ENCODE measurements at places on chromosomes 7 and 10. TPM values are rescaled to one million over a fixed set of nuclear protein-coding genes. Genes with fewer than 3 reads are reported as not detected.

The MSS51 gene
- 3.8 TPM for total RNA-seq

GRCh38 chr7:18913106-18913505 is 204.3 kb downstream of the TWIST1 start:
- no peak overlapping the region for H3K27ac ChIP-seq
- H3K27me3 ChIP-seq: no peaks in the 10 kb centered on the region
- no peaks in the 10 kb centered on the region for H3K4me1 ChIP-seq
- H3K36me3 ChIP-seq: no peaks in the 10 kb centered on the region

DNA sequence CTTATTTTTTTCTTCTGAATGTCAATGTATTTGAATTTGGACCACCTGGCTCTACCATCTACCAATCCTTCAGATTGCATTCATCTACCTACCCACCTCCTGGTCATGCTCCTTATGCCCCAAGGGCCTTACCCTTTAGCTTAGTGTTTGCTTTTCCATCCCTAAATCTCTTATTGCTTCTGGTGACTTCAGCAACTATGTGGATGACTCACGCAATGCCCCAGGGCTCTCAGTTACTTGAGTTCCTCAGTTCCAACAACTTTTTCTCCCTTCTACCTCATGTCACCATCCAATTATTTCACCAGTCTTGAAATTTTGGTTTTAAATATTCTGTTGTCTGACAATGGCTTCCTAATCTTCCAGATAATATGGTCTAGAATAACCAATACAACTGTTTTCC is 118.9 kb downstream of the CFAP58 start:
- no peaks in the 10 kb centered on the region for H3K27me3 ChIP-seq
- H3K27ac ChIP-seq: no peak overlapping the region
- no peaks in the 10 kb centered on the region for H3K36me3 ChIP-seq
- no peak for DNase-seq
- no peaks in the 10 kb centered on the region for H3K4me1 ChIP-seq
- H3K4me3 ChIP-seq: no peak overlapping the region

DNA sequence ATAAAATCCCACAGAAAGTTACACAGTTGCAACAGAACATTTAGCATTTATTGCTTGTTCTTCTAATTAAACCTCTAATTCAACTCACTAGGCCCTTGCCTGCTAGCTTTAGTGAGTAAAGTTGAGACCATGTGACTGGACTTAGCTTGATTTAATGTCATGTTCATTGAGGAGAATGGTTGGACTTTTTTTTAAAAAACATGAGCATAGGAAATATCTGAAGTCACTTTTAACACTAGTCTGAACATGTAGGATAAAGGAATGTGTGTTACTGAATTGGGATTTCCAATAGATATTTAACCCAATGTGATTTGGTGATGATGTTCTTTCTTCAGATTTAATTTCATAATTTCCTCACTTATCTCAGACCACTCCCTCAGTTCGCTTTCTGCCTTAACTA is 24.6 kb upstream of the GLCCI1 start:
- H3K27ac ChIP-seq: peak overlapping the region; percentile 84
- peaks cover 7% of the 10 kb centered on the region for H3K4me1 ChIP-seq
- H3K36me3 ChIP-seq: no peaks in the 10 kb centered on the region

- no peak overlapping the region for H3K4me3 ChIP-seq
- H3K4me1 ChIP-seq: no peaks in the 10 kb centered on the region
- no peaks in the 10 kb centered on the region for H3K27me3 ChIP-seq
- no peaks in the 10 kb centered on the region for H3K36me3 ChIP-seq
Measured at GRCh38 chr10:78934532-78934898, 134.3 kb upstream of the ZMIZ1 start.

The LIPF gene
- total RNA-seq: not detected

DNA sequence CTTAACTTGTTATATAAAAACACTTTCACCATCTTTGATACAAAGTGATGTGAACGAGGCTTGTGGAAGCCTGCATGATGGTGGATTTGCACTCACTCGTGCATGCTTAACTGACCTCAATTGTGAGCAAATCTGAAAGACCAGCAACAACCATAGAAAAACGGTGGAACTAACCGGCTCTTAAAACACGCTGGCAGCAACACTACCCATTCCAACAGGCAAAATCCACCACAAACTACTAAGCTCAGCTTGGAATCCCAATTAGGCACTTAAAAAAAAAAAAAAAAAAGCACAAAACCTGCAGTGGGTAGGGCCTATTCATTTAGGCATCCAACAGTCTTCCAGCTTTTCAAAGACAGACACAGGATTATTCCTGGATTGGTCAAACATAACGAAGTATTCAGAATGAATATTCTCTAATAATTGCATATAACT is 1.8 kb downstream of the GDI2 start:
- no peaks in the 10 kb centered on the region for H3K27me3 ChIP-seq
- peak overlapping the region; percentile 34 for H3K27ac ChIP-seq
- no peak overlapping the region for H3K4me3 ChIP-seq
- peaks cover 5% of the 10 kb centered on the region for H3K36me3 ChIP-seq
- DNase-seq: no peak

The RGS10 gene
- 155 TPM for total RNA-seq

GRCh38 chr7:93715234-93715633 is 140.7 kb upstream of the CALCR start:
- no peaks in the 10 kb centered on the region for H3K36me3 ChIP-seq
- no peaks in the 10 kb centered on the region for H3K27me3 ChIP-seq
- no peak overlapping the region for H3K4me3 ChIP-seq
- no peak overlapping the region for H3K27ac ChIP-seq

The PAPOLB gene
- total RNA-seq: not detected

DNA sequence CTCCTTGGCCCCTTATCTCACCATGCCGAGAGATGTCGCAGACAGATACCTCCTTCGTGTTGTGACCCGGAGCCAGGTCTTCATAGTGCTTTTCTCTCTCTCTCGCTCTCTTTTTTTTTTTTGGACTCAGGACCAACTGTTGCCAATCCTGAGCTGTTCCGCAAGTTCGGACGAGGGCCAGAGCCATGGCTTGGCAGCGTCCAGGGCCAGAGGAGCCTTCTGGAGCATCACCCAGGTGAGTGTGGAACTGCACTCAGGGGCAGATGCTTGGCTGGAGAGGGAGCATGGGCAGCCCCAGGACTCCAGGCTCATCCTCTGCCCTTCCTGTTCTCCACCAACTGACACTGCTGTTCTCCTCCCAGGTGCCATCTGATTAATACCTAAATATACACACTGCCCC is 7.8 kb downstream of the ZNF862 start:
- no peak for DNase-seq
- no peaks in the 10 kb centered on the region for H3K27me3 ChIP-seq
- no peak overlapping the region for H3K4me3 ChIP-seq
- no peak overlapping the region for H3K27ac ChIP-seq
- H3K36me3 ChIP-seq: peaks cover 31% of the 10 kb centered on the region

The ZNF107 gene
- 22.2 TPM for total RNA-seq

DNA sequence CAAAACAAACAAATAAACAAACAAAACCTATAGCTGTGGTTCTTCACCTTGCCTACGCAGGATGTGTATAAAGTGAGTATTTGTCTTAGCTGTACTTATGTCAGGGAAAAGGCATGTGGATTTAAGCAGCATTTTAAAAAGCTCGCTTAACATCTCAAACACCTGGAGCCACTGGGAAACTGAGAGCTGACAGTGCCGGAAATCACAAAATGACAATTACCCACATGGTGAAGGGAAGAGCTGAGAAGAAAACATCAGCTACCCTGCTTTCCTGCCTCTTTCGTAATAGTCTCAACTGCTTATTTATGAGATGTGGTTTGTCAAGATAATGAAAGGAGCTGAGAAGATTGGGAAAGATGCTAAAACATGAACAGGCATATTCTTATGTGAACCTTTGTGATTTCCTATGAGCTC is 31.1 kb upstream of the MSMB start:
- no peaks in the 10 kb centered on the region for H3K27me3 ChIP-seq
- H3K36me3 ChIP-seq: no peaks in the 10 kb centered on the region
- H3K4me3 ChIP-seq: no peak overlapping the region
- peaks cover 21% of the 10 kb centered on the region for H3K4me1 ChIP-seq
- DNase-seq: no peak

DNA sequence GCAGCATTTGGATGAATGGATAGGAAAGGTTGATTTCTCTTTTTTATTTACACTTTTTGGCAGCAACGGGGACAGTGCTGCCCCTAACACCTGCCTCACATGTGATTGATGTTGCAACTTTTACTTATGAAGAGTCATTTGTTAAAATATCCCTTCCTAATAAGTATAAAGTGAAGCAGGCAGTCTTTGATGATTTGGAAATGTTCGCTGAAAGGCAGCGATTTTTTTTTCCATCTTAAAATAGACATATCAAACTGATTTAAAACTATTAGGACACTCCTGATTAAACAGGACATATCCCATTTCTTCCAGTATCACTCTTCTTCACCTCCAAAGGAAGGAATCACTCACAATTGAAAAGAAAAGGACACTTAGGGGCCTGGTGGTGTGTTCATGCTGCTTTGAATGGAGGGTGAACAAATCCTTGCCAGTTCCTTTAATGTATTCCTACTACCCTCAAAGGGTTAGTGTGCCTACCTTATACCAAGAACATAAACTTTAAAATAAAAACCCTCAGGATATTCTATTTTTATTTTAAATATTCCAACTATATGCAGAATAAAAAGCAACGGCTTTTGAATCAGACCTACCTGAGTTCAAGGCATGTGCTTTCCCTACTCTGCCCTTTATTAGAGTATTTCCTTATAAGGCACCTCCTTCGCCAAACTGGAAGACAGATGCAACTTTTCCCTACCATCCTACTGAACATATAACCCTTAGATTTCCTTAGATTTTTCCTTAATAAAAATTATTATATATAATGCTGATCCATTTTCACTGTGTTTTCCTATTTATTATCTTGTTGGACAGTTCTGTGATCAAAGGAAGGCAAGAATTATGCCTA is 1.1 kb downstream of the ADK start:
- H3K4me3 ChIP-seq: peak overlapping the region; percentile 94
- H3K36me3 ChIP-seq: peaks cover 4% of the 10 kb centered on the region
- no peaks in the 10 kb centered on the region for H3K27me3 ChIP-seq
- peaks cover 11% of the 10 kb centered on the region for H3K4me1 ChIP-seq

The SYT15B gene
- 0.09 TPM for total RNA-seq
